ENCODE measurements at places on chromosomes 6 and 20. TPM values are rescaled to one million over a fixed set of nuclear protein-coding genes. Genes with fewer than 3 reads are reported as not detected.

HCRTR2 gene
- not detected for total RNA-seq

PEX3 gene
- total RNA-seq: 12.9 TPM

AARS2 gene
- 14.9 TPM for total RNA-seq

CRYBG1 gene
- 10.7 TPM for total RNA-seq

USP49 gene
- 6.9 TPM for total RNA-seq

GRCh38 chr6:168992446-168993144, 261.1 kb downstream of the THBS2 start:
- DNase-seq: no peak

DNA sequence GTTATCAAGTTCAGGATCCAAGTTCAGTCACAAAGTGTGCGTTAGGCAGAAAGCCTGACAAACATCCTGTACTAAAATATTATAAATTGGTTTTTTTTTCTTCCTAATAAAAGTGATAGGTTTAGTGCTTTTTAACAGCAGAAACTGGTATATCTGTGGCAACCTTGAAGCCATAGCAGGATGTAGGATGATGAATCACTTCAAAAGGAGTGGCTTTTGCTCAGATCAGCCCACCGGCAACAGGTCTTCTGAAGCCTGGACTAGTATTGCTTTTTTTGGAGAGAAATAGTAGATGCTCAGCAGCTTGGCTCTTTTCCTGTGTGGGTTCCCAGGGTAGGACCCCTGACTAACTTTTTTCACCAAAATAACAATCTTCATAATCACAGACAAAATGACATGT, 190.8 kb downstream of the EPM2A start:
- no peak for DNase-seq

- DNase-seq: no peak
Measured at GRCh38 chr20:37308086-37309050, 18.9 kb downstream of the MANBAL start.

GRCh38 chr20:59019217-59019616, at the start of gene TUBB1:
TUBB1 (plus strand) TSS chr20:59019429; CDS start chr20:59019523, 94 bp downstream.
- DNase-seq: no peak

DNA sequence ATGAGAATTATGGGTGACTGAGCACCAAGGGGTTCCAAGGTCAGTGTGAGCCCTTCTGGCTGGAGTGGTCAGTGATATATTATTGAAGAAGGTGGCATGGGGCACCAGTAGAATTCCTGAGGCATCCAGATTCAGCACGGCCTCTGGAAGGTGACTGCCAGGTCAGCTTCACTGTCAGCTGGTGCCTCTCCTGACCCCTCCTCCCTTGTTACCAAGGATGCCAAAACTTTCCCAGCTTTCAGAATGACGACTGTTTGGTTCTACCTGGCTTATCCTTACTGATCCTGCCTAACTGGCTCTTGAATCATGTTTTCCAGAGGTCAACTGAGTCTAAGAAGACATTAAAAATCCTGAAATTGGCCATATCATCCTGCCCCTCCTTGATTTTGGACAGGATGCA, 189.2 kb upstream of the AGPAT4 start:
- no peak for DNase-seq

Data from HCT116 (cell line).